ENCODE measurements at places on chromosomes 5 and 9. TPM values are rescaled to one million over a fixed set of nuclear protein-coding genes. Genes with fewer than 3 reads are reported as not detected.

SPTLC1 gene
- 69.2 TPM for total RNA-seq

DMRT3 gene
- not detected for total RNA-seq

PDE8B gene
- total RNA-seq: 7.8 TPM

DNA sequence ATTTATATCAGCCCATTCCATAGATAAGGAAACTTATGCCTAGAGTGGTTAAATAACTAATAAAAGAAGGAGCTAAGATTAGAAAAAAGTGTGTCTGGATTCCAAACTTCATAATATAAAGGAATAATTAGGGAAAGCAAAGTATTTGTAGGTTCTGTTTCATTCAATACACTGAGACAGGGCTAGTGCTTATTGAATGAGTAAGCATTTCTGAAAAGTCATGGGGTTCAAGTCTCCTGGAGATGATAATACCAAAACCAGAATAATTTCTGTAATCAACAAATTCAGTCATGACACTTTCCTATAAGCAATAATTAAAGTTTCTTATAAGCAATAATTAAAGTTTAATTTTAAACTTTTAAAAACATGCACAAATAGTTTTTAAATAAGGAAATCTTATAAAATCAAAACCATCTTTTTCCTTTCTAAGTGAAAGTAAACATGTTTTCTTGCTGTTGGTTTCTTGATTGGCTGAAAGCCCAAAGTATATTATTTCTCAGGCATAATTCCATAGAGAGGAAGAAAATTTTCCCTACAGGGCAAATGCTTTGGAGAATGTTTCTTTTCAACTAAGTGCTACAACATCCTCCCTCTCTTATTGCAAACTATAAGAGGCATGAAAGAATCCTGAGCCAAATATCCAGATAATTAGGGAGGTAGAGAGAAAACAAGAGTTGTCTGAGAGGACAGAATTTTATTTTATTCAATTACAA is 510.2 kb downstream of the PRELID2 start:
- no peaks in the 10 kb centered on the region for H3K4me1 ChIP-seq
- no peak for DNase-seq
- no peak overlapping the region for H3K4me3 ChIP-seq
- no peaks in the 10 kb centered on the region for H3K36me3 ChIP-seq
- no peak overlapping the region for H3K27ac ChIP-seq
- no peaks in the 10 kb centered on the region for H3K27me3 ChIP-seq

- no peak for DNase-seq
- no peaks in the 10 kb centered on the region for H3K4me1 ChIP-seq
- H3K27ac ChIP-seq: no peak overlapping the region
- no peaks in the 10 kb centered on the region for H3K27me3 ChIP-seq
- no peak overlapping the region for H3K4me3 ChIP-seq
Measured at GRCh38 chr9:726005-726404, 115.5 kb upstream of the DMRT1 start.

DNA sequence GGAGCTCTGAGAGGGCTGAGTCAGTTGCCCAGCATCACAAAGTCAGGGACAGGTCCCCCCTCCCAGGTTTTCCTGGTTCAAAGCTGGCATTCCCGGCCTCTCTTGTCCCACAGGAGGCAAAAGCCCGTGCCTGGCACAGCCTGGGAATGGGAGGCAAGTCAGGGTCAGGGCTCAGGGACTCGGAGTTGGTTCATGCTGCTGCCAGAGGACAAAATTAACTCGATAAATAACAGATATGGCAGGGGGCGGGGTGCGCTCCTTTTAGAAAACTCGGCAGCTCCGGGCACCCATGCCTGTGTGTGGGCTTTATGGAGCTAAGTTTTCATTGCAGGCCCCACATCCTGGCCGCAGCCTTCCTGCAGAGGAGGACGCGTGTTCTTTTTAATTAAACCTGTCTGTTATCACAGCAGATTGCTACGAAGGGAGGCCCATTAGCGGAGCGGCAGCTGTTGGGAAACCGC is 62.8 kb upstream of the LMX1B start:
- no peak overlapping the region for H3K27ac ChIP-seq
- H3K27me3 ChIP-seq: peaks cover 4% of the 10 kb centered on the region

DNA sequence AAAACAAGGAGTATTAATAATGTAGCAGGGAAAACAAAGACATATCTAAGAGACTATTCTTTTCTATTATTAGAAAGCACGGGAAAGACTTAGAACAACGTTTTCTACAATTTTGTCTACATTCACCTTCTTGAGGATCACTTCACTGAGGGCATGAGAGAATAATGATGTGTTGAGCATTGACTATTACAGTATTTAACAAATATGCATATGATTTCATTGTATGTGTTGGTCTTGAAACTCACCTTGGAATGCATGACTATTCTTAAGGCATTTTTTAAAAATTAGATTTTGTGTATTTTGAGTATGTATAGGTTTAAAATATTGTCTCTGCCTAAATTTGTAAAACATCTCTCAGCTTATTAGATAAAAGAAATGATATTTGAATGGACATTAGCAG is 1.2 kb downstream of the FSD1L start:
- H3K36me3 ChIP-seq: no peaks in the 10 kb centered on the region
- peak overlapping the region; percentile 53 for H3K27ac ChIP-seq
- H3K4me1 ChIP-seq: peaks cover 28% of the 10 kb centered on the region
- DNase-seq: no peak
- peak overlapping the region; percentile 96 for H3K4me3 ChIP-seq

DNA sequence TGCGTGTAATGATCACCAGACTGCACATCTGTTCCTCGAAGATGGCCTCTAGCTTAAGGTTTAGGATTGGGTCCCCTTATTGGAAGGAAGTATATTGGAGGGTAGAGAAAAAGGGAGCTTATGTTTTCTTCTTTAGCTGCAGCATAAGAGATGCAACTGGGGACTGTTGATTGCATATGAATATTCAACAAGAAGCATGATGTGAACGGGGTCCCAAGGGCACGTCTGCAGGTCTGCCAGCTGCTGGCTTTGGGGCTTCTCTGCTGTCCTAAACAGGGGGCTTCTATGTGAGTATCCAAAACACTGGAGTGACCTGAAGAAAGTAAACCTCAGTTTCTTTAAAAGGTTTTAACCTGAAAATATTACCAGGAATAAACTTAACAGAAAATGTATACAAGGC is 3.6 kb upstream of the BNIP1 start:
- no peaks in the 10 kb centered on the region for H3K36me3 ChIP-seq
- no peaks in the 10 kb centered on the region for H3K4me1 ChIP-seq
- peaks cover 2% of the 10 kb centered on the region for H3K27me3 ChIP-seq
- H3K27ac ChIP-seq: no peak overlapping the region

DNA sequence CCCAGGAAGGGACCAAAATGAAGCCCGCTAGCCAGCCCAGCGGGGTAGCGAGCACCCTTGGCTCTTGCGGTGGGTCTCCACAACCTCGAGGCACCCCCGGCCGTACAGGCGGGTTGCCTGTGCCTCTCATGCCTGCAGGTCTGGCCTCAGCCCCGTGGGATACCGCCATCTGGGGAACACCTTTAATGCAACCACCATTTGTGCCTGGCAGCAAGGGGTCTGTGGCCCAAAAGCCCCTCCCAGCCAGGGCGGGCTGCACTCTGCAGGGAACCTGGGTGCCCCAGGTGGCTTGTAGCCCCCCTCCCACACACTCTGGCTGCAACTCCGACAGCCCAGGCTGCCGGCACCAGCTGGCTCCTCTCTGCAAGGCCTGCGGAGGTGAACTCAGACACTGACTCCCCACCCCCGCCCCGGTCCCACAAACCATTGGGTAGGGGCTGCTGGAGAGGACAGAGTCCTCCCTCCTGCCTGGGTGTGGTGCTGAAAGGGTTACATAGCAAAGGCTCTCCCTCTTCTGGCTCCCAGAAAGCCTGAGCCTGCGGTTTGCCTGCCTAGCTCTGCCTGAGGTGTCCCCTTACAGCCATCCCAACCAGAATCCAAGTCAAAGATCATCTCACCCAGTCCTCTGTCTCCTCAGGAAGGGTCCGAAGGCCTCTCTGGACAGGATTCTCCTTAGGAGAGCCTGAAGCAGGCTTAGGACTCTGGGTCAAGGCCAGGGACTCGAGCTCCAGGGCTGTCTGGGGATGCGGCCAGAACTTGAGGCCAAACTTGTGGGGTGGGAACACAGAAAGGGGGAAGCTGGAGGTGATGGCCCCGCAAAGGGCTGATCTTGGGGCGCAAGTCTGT is 109.4 kb downstream of the PSD2 start:
- H3K27me3 ChIP-seq: peaks cover 13% of the 10 kb centered on the region
- H3K36me3 ChIP-seq: no peaks in the 10 kb centered on the region
- no peak overlapping the region for H3K4me3 ChIP-seq
- no peak for DNase-seq
- H3K4me1 ChIP-seq: no peaks in the 10 kb centered on the region

DNA sequence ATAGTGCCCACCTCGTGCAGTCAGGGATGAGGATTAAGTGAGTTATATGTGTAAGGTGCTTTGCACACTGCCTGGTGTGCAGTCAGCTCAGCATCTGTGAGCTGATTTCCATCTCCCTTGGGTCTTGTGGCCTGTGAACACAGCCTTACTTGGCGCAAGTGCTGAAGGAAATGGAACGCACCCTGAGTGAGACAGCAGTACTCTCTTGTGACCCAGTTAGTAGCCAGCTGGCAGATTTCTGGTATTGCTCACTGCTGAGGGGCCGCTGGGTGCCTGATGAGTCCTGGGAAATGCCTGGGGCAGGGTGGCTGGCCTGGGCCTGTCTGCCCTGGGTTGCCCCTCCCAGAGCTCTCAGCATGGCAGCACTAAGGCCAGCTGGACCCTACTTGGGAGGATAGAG is 90.9 kb upstream of the BOD1 start:
- peaks cover 4% of the 10 kb centered on the region for H3K4me1 ChIP-seq
- peaks cover 3% of the 10 kb centered on the region for H3K36me3 ChIP-seq
- H3K4me3 ChIP-seq: no peak overlapping the region

DNA sequence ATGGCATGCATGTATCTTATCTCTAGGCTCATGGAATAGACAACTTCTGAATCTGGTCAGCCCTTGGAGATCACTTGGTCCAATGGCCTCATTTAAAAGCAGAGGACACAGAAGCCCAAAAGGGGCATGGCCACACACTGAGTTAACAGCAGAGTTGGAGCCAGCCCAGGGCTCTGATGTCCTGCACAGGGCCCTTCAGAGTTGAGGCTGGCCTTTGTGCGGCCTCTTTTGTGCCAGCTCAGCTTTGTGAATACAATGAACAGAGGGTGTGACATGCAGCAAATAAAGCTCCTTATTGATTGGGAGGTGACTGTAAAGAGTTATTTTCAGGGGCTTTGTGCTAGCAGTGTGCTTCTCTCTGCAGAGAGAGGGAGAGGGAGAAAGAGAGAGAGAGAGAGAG is 150.1 kb upstream of the STK32A start:
- no peaks in the 10 kb centered on the region for H3K36me3 ChIP-seq
- no peak for DNase-seq
- no peaks in the 10 kb centered on the region for H3K4me1 ChIP-seq
- no peaks in the 10 kb centered on the region for H3K27me3 ChIP-seq
- no peak overlapping the region for H3K4me3 ChIP-seq

- no peak for DNase-seq
- no peak overlapping the region for H3K27ac ChIP-seq
- H3K36me3 ChIP-seq: no peaks in the 10 kb centered on the region
- H3K4me1 ChIP-seq: no peaks in the 10 kb centered on the region
- no peak overlapping the region for H3K4me3 ChIP-seq
Measured at GRCh38 chr5:89869346-89869745, 540.2 kb downstream of the CETN3 start.

DNA sequence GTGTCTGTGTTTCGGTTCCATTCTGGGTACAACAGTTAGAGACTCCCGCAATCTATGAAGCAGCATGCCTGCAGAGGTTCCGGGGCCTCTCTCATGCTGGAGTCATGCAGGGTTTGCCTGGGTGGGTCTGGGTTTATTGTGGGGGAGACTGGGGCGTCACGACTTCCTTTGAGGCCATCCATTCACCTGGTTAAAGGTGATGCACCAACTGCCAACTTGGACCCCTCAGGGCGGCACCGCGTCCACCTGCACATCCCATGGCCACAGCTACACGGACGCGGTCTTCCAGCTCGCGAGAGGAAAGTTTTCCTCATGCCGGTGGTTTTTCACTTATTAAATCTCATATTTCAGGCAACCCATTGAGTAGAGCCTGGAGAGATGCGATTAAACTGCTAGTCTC is 30.9 kb upstream of the IRX4 start:
- peaks cover 14% of the 10 kb centered on the region for H3K27me3 ChIP-seq
- H3K36me3 ChIP-seq: peaks cover 3% of the 10 kb centered on the region
- no peak overlapping the region for H3K4me3 ChIP-seq
- H3K27ac ChIP-seq: no peak overlapping the region
- no peaks in the 10 kb centered on the region for H3K4me1 ChIP-seq
- no peak for DNase-seq

DNA sequence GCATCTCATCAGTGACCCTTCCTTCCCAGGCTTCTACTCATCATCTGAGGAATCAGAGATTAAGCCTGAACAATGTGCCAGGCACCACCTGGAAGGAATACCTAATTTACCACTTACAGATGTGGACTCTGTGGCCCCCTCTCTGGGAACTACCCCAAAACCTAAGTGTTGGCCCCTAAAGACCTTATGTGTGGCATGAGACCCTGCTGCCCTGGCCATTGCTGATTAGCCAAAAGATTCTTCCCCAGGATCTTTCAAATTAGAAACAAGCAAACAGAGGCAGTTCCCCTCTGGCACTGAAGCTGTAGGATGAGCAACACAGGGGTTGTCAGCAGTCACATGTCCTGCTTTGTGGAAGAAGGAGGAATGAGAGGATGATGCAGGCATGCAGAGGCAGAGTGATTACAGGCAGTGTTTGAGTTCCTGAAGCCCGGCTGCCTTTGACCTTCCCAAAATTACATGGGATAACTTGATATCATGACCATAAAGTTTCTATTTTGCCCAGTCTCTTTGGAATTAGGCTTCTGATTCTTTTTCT is 10.6 kb downstream of the SPINK4 start:
- H3K36me3 ChIP-seq: peaks cover 29% of the 10 kb centered on the region
- H3K27ac ChIP-seq: peak overlapping the region; percentile 75
- peaks cover 4% of the 10 kb centered on the region for H3K27me3 ChIP-seq
- H3K4me3 ChIP-seq: no peak overlapping the region

GRCh38 chr5:9455826-9456434 is 89.9 kb downstream of the SEMA5A start:
- H3K27ac ChIP-seq: peak overlapping the region; percentile 79
- no peak overlapping the region for H3K4me3 ChIP-seq
- no peaks in the 10 kb centered on the region for H3K36me3 ChIP-seq
- no peaks in the 10 kb centered on the region for H3K27me3 ChIP-seq

DNA sequence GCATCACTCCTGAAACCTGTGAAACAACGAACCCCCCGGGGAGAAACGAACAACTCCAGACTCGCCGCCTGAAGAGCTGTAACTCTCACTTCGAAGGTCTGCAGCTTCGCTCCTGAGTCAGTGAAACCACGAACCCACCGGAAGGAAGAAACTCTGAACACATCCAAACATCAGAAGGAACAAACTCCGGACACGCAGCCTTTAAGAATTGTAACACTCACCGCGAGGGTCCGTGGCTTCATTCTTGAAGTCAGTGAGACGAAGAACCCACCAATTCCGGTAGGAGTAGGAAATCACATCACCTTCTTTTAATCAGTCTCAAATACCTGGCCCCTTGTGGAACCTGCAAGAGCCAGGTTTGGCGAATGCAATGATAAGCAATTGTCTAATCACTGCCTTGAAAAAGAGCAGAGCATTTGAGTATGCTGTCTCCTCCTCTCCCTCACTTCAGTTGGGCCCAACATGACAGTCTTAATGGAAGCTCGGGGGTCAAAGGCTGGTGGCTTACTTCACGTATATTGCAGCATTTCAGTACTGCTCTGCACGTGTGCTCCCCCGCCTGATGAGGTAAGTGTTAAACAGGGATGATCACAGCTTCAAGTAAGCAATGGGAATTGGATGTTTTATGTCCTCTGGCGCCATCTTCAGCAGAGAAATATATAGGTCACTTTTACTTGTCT is 473 bp downstream of the IRGM start:
- no peak overlapping the region for H3K27ac ChIP-seq
- no peak overlapping the region for H3K4me3 ChIP-seq
